ENCODE measurements at places on chromosomes 16 and 17. TPM values are rescaled to one million over a fixed set of nuclear protein-coding genes. Genes with fewer than 3 reads are reported as not detected.

GRCh38 chr16:20678242-20678641 is 19.2 kb downstream of the ACSM1 start:
- no peak for DNase-seq
- peaks cover 23% of the 10 kb centered on the region for H3K4me1 ChIP-seq
- H3K4me3 ChIP-seq, result no peak overlapping the region
- no peak overlapping the region for H3K27ac ChIP-seq

DNA sequence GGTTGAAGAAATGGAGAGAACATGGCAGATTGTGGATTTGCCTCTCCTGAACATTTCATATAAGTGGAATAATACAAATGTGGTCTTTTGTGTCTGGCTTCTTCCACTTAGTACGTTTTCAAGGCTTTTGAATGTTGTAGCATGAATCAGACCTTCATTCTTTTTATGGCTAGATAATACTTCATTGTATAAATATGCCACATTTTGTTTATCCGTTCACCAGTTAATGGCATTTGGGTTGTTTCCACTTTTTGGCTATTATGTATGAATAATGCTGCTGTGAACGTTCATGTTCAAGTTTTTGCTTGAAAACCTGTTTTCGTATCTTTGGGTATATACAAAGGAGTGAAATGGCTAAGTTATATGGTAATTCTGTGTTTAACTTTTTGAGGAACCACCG is 130.4 kb downstream of the TANC2 start:
- H3K4me3 ChIP-seq, result no peak overlapping the region
- no peaks in the 10 kb centered on the region for H3K27me3 ChIP-seq
- H3K36me3 ChIP-seq, result no peaks in the 10 kb centered on the region
- no peak overlapping the region for H3K27ac ChIP-seq

DNA sequence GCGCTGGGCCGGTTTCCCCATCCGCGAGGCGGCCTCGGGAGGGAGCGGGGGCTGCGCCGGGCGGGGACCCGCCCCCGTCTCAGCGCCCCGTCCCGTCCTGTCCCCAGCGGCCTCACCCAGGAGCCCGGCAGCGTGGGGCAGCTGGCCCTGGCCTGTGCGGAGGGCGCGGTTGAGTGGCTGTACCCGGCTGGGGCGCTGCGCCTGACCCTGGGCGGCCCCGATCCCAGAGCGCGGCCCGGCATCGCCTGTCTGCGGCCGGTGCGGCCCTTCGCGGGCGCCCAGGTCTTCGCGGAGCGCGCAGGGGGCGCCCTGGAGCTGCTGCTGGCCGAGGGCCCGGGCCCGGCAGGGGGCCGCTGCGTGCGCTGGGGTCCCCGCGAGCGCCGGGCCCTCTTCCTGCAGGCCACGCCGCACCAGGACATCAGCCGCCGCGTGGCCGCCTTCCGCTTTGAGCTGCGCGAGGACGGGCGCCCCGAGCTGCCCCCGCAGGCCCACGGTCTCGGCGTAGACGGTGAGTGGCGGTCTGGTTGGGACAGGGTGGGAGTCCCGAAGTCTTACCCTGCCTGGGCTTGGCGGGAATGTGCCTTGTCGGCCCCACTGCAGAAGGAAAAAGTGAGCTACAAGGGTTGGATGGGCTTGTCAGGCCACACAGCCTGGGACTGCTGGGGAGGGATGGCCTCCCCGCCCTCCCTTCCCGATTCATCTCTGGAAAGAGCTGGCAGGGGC is 720 bp downstream of the METRN start:
- H3K4me1 ChIP-seq, result peaks cover 7% of the 10 kb centered on the region
- peak; percentile 74 for DNase-seq
- H3K27ac ChIP-seq, result no peak overlapping the region
- H3K27me3 ChIP-seq, result peaks cover 24% of the 10 kb centered on the region

- H3K27me3 ChIP-seq, result no peaks in the 10 kb centered on the region
- H3K36me3 ChIP-seq, result no peaks in the 10 kb centered on the region
- no peaks in the 10 kb centered on the region for H3K4me1 ChIP-seq
- H3K4me3 ChIP-seq, result no peak overlapping the region
- H3K27ac ChIP-seq, result no peak overlapping the region
- DNase-seq, result no peak
These were observed 215.3 kb upstream of the KIF2B start for GRCh38 chr17:53607475-53607874.

DNA sequence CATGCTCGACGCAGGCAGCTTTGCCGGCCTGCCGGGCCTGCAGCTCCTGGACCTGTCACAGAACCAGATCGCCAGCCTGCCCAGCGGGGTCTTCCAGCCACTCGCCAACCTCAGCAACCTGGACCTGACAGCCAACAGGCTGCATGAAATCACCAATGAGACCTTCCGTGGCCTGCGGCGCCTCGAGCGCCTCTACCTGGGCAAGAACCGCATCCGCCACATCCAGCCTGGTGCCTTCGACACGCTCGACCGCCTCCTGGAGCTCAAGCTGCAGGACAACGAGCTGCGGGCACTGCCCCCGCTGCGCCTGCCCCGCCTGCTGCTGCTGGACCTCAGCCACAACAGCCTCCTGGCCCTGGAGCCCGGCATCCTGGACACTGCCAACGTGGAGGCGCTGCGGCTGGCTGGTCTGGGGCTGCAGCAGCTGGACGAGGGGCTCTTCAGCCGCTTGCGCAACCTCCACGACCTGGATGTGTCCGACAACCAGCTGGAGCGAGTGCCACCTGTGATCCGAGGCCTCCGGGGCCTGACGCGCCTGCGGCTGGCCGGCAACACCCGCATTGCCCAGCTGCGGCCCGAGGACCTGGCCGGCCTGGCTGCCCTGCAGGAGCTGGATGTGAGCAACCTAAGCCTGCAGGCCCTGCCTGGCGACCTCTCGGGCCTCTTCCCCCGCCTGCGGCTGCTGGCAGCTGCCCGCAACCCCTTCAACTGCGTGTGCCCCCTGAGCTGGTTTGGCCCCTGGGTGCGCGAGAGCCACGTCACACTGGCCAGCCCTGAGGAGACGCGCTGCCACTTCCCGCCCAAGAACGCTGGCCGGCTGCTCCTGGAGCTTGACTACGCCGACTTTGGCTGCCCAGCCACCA is 9.7 kb downstream of the VASN start:
- H3K4me1 ChIP-seq, result no peaks in the 10 kb centered on the region
- DNase-seq, result no peak
- H3K4me3 ChIP-seq, result no peak overlapping the region
- H3K27me3 ChIP-seq, result no peaks in the 10 kb centered on the region

DNA sequence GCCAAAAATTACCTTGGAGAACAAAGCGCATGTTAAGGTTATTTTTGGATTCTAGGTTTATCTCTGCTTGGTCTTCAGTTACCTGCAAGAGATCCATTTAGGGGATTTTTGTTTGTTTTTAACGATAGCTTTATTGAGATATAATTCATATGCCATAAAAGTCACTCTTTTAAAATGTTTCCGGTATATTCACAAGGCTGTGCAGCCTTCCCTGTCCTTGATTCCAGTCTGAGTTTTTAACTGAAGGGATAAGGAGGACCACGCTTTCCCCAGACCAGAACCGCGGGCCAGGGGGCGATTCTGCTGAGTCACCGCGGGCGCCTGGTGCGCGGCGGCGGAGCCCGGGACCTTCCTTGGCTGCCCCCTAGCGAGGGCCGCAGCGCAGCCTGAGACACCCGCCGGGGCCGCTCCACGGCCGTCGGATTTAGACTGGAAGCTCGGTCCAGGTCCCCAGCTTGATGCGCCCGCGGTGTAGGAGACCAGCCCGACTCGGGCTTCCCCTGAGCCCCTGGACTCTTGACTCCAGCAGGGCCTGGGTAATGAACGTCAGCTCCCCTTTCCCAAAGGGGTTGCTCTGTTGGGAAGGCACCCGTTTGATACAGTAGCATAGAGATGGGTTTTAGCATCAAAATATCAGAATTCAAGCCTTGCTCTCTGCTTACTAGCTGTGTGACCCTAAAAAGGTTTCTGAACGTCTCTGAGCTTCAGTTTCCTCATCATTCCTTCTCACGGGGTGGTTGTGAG is 50.0 kb upstream of the STH start:
- no peaks in the 10 kb centered on the region for H3K36me3 ChIP-seq
- no peak overlapping the region for H3K27ac ChIP-seq
- peak overlapping the region; percentile 68 for H3K4me3 ChIP-seq
- DNase-seq, result peak; percentile 87
- peaks cover 5% of the 10 kb centered on the region for H3K4me1 ChIP-seq

DNA sequence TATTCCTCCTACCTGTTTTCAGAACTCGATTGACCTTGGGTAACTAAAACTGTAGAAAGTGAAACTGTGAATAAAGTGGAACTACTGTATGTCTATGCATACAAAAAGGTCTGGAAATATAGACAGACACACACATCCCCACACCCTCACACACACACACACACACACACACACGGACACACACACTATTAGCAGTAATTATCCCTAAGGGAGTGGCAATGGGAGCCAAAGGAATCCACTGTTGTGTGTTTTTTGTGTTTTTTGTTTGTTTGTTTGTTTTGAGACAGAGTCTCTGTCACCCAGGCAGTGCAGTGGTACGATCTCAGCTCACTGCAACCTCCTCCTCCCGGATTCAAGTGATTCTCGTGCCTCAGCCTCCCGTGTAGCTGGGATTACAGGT is 26.6 kb upstream of the SRCIN1 start:
- H3K4me1 ChIP-seq, result no peaks in the 10 kb centered on the region
- H3K27me3 ChIP-seq, result peaks cover 9% of the 10 kb centered on the region
- DNase-seq, result no peak
- H3K36me3 ChIP-seq, result no peaks in the 10 kb centered on the region
- H3K27ac ChIP-seq, result no peak overlapping the region

- peaks cover 33% of the 10 kb centered on the region for H3K36me3 ChIP-seq
- H3K27me3 ChIP-seq, result no peaks in the 10 kb centered on the region
- peaks cover 22% of the 10 kb centered on the region for H3K4me1 ChIP-seq
- H3K4me3 ChIP-seq, result no peak overlapping the region
These were observed 2.5 kb downstream of the CIAPIN1 start for GRCh38 chr16:57444711-57445110.

GJC1 gene
- 7.5 TPM for total RNA-seq

DNA sequence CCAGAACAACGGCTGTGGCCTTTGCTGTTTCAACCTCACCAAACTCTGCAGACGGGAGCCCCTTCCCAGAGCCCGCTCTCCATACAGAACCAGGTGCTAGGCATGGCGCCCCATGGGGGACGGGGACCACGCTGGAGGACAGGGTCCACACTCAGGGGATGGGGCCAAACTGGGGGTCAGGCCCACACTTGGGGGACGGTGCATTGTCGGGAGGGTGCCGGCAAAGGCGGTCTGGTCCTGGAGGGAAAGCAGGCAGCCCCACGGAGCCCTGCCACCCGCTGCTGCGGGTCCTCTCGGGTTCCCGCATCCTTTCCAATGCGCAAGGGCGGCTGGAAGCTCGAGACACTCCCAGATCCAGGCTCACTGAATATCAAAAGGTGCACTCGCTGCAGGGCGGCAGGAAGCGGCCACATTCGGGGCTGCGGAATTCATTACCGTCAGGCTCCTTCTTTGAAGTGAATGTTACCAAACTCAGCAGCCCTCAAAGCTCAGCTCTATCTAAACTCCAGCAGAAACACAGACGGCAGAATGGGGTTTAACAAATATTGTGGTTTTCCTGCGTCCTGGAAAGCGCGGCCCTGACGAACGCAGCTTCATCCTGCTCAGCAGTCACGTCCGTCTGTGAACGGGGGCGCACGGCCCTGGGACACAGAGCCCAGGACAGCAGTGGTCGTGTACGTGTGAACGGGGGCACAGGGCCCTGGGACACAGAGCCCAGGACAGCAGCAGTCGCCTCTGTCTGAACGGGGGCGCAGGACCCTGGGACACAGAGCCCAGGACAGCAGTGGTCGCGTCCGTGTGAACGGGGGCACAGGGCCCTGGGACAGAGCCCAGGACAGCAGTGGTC is 41.3 kb downstream of the LMF1 start:
- H3K27me3 ChIP-seq, result no peaks in the 10 kb centered on the region
- no peak overlapping the region for H3K4me3 ChIP-seq
- peaks cover 6% of the 10 kb centered on the region for H3K36me3 ChIP-seq
- DNase-seq, result no peak
- no peaks in the 10 kb centered on the region for H3K4me1 ChIP-seq

GRCh38 chr16:2691491-2692248 is 9.3 kb downstream of the KCTD5 start:
- peaks cover 5% of the 10 kb centered on the region for H3K36me3 ChIP-seq
- no peaks in the 10 kb centered on the region for H3K27me3 ChIP-seq
- peaks cover 17% of the 10 kb centered on the region for H3K4me1 ChIP-seq
- no peak overlapping the region for H3K4me3 ChIP-seq

DNA sequence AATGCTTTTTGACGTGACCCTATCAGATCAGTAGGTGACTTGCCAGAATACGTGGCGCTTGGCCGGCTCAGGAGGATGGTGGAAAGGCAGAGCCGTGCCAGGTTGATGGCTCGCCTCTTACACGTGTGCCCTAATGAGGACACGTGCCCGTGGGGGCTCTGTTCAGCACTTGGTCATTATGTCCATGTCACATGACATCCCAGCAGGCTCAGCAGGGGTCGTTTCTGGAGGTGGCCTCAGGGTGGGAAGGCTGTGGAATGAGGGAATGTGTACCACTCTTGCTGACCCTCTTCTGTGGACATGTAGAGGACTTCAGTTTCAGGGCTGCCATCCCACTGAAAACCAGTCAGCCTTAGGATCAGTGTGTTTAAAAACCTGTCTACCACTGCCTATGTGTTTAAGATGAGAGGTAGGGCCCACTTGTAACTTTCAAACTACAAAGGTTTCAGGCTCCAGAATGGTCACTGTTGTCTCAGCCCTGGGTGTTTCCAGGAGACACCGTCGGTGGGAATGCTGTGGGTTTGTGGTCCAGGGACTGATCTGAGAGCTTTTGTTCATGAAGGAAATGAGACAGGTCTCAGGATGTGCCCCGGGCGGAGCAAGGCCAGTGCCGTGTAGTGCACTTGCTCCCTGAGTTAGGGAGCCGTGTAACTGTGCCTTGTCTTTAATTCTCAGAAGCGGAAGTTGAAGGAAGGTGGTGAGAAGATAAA is 12.1 kb downstream of the UBN1 start:
- H3K27me3 ChIP-seq, result no peaks in the 10 kb centered on the region
- H3K36me3 ChIP-seq, result peaks cover 53% of the 10 kb centered on the region
- peak overlapping the region; percentile 21 for H3K27ac ChIP-seq
- no peak for DNase-seq
- peaks cover 10% of the 10 kb centered on the region for H3K4me1 ChIP-seq

DNA sequence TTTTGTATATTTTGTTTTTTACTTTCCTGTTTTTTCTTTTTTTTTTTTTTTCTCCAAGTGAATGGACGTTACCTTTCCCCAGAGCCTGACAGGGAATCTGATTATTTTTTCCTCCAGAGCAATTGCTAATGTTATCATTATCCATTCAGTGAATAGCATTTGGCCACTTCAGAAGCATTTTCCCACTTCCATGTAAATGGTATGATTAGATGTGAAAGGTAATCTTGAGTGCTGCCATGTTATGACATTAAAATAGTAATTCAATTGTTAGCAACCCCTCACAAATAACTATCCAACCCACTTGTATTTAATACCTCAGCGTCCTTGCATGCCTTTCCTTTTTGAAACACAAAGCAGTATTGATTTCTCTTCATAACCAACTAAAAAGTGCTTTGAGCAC is 1243.8 kb downstream of the CDH8 start:
- no peak overlapping the region for H3K4me3 ChIP-seq
- H3K36me3 ChIP-seq, result no peaks in the 10 kb centered on the region
- DNase-seq, result no peak
- H3K27ac ChIP-seq, result no peak overlapping the region
- no peaks in the 10 kb centered on the region for H3K4me1 ChIP-seq

GRCh38 chr17:81396278-81396721 is 1.0 kb downstream of the BAHCC1 start:
- H3K4me3 ChIP-seq, result no peak overlapping the region
- peaks cover 57% of the 10 kb centered on the region for H3K27me3 ChIP-seq
- DNase-seq, result no peak
- H3K36me3 ChIP-seq, result peaks cover 7% of the 10 kb centered on the region
- no peak overlapping the region for H3K27ac ChIP-seq

- H3K27me3 ChIP-seq, result no peaks in the 10 kb centered on the region
- H3K36me3 ChIP-seq, result no peaks in the 10 kb centered on the region
- H3K4me3 ChIP-seq, result no peak overlapping the region
- no peak overlapping the region for H3K27ac ChIP-seq
- DNase-seq, result no peak
- no peaks in the 10 kb centered on the region for H3K4me1 ChIP-seq
These were observed 22.0 kb downstream of the C16orf74 start for GRCh38 chr16:85728879-85729278.

All from activated CD4-positive, alpha-beta T cell treated with anti-CD3 and anti-CD28 coated beads, Interleukin-2, amount 10 ng/mL, durations not matched to agents 24 days and 14 days (primary cell).